ENCODE measurements at places on chromosomes 2 and 18.

DNA sequence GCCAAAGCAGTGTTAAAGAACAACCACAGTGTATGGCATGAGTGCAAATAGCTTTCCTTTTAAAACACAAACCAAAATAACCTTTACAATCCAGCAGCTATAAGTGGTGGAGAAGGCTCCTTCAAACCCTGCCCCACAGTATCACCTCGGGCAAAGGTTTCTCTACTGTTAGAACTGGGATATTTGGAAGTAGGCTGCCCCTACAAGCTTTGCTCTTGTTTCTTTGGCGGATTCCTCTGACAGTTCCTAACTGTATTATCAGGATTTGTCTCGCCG lies 214.8 kb downstream of the ZNF521 start:
- no peak for DNase-seq

GRCh38 chr2:119290859-119291587 lies 67.4 kb downstream of the STEAP3 start:
- peak; percentile 51 for DNase-seq

GRCh38 chr18:49021433-49022129 lies 70.8 kb upstream of the SMAD7 start:
- DNase-seq: peak; percentile 54

DNA sequence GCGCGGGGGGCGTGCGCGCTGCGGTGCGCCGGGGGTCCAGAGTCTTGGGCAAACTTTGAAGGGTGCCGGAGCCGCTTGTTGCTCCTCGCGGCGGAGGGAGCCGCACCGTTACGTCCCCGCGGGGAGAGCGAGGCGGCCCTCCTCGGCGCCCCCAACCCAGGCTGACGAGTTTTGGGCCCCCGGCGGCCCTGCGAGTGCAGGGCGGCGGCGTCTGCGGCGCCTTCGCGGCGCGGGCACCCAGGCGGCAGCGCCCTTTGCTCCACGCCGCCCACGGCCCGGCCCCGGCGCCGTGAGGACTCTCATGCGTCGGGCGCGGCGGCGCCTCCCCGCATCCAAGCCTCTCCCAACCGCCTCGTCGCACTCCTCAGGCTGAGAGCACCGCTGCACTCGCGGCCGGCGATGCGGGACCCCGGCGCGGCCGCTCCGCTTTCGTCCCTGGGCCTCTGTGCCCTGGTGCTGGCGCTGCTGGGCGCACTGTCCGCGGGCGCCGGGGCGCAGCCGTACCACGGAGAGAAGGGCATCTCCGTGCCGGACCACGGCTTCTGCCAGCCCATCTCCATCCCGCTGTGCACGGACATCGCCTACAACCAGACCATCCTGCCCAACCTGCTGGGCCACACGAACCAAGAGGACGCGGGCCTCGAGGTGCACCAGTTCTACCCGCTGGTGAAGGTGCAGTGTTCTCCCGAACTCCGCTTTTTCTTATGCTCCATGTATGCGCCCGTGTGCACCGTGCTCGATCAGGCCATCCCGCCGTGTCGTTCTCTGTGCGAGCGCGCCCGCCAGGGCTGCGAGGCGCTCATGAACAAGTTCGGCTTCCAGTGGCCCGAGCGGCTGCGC lies 814 bp downstream of the FZD7 start:
- DNase-seq: no peak

DNA sequence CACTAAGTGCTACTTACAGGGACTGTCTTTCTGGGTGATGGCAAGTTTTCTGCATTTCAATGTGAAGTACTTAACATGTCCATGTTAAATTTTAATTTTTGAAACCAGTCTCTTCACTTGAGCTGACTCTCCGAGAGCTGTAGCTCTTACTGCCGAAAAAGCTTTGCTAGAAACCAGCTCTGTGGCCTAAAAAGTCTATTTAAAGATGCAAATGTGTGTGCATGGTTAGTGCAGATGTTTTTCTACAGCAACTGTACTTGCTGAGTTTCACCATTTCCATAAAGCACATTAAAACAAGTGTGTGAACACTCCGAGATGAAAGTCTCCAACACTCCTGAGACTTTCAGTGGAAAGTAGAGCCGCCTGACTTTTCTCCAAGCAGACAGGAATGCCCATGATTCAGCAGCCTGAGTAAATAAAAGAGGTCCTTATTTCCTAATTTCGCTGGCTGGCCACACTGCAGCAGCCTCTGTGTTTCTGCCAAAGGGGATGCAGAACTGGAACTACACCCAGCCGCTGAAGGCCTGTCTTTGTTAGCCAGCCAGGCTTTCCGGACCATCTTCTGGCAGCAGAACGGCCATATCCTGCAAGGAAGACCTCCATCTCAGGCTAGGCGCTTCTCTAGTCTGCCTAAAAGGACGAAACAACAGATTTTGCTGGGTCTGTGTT lies 121.2 kb downstream of the ZNF521 start:
- no peak for DNase-seq

- no peak for DNase-seq
Measured at GRCh38 chr2:169139145-169139544, 69.8 kb downstream of the DHRS9 start.

- no peak for DNase-seq
Measured at GRCh38 chr2:139031722-139032121, 251.5 kb upstream of the NXPH2 start.

DNA sequence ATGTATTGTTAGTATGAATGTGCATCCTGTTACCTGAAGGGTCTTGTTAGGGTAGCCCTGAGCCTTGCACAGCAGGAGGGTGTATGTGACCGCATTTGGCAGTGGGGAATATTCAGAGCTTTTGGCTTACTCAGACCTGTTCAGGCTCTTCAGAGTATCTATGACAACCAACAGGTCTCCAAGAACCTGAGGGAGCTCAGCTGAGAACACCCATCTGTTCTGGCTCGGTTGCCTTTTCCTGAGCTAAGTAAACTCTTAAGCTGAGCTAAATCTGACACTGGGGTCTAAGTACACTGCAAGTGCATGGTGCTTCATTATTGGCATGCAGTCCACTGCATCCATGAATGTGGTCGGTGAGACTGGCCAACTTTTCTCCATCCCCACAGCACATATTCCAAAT lies 92.4 kb upstream of the CHST9 start:
- no peak for DNase-seq

DNA sequence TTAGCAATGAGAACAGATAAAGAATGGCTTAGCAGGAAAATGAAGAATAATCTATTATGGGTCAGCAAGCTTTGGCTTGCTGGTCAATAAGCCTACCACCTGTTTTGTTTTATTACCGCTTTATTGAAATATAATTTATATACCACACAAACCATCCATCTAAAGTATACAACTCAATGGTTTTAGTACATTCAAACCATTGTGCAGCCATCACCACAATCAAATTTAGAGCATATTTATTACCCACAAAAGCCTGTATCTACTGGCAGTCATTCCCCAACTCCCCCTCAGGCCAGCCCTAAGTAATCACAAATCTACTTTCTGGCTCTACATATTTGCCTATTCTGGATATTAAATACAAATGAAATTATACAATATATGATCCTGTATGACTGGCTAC lies 17.2 kb downstream of the PPP3R1 start:
- no peak for DNase-seq
